ENCODE measurements at places on chromosomes 4 and X.

DNA sequence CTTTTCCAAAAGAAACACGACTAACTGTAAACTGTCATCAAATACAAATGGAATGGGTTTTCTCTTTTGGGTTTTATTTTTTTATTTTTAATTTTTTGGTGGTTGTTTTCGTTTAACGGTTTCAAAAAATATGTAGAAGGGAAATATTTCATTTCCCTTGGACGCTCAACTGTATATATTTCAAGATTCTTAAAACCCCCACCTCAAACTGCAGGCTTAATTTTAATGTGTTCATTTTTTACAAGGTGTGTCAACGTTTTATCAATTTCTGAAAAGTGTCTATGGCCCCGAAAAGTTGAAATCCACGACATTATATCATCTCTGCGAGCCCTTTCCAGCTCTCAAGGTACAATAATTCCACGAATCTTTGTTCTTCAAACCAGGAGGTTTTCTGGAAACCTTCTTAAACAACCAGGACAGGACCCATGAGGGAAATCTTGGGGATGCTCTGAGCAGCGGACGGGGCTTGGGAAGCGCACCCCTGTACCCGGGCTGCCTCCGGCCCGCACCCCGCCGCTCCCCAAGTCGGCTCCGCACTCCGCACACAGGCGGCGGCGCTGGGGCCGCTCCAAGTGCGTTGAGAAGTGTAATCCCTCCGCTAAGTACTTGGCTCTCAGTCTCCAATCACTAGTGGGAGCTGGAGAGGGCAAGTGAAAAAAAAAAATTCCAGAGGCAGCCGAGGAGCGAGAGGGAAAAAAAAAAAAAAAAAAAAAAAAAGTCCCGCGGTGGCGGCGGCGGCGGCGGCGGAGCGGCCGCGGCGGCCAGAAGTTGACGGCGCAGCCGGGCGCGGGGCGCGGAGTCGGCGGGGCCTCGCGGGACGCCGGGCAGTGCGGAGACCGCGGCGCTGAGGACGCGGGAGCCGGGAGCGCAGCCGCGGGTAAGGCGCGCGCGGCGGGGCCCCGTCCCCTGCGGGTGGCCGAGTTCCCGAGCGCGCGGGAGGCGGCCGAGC, at the start of gene BMPR1B:
TSS of gene BMPR1B (plus strand) at position 764 of the 949 bp plus-strand sequence. CDS start 346,470 bp downstream, outside the sequence.
- DNase-seq = no peak

DNA sequence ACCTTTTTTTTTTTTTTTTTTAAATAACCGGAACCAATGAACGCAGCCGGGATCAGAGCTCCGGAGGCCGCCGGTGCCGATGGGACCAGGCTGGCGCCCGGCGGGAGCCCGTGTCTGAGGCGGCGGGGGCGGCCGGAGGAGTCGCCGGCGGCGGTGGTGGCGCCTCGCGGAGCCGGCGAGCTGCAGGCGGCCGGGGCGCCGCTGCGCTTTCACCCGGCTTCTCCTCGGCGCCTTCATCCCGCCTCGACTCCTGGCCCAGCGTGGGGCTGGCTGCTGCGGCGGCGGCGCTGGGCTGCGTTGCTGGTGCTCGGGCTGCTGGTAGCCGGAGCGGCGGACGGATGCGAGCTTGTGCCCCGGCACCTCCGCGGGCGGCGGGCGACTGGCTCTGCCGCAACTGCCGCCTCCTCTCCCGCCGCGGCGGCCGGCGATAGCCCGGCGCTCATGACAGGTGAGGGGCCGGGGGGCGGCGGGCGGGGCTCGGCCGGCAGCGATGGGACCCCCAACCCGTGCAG, 337 bp downstream of the STIM2 start:
- DNase-seq = peak; percentile 46

GRCh38 chr4:44446801-44447562, 1.6 kb downstream of the KCTD8 start:
- no peak for DNase-seq

DNA sequence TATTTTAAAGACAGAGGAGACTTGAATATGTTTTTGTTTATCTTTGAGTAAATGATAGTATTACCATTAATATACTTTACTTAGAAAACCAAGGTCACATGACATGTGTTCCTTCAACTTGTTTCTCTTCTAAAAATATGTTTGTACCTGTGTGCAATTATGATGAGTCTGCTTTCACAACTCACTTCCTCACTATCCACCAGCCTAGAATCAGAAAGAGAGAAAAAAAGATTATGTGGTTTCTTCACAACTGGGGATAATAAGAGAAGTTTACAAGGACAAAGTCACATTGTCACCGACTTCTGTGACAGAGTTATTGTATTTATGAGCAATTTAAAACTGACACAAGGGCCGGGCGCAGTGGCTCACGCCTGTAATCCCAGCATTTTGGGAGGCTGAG, 1112.1 kb downstream of the RPA4 start:
- DNase-seq = no peak

GRCh38 chr4:146477054-146477453, 44.7 kb downstream of the SLC10A7 start:
- no peak for DNase-seq

DNA sequence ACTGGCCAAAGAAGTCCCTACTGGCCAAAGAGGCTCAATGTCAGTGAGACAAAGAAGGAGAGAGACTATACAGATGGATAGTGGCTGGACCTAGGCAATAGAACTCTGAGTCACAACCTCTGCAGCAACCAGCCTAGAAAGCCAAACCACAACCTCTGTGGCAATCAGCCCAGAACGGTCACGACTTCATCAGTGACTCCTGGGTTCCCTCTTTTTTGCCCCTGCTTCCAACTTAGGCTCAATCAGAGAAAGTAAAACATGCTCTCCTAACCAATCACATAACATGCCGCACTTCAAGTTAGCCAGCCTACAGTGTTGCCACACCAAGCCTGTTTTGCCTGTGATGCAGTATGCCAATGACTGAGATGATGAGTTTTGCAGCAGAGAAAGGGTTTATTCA, 203.4 kb downstream of the ANAPC10 start:
- DNase-seq = no peak

DNA sequence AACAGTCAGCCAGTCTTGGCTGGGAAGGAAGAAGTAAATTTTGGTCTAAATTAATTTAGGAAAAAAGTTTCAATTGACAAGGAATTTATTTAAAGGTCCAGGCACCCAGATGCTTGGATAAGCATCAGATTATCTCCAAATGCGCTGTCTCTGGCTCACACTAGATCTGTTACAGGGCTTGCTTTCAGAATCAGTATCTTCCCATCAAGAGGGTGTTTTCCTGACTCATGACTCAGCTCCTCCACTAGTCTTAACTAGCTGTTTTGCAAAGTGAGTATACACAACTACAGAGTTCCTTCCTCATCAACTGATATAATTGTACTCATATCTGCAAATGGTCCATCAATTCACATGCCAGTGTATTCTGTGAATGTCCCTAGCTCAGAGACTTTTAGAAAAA, 482.1 kb upstream of the CPEB2 start:
- DNase-seq = no peak

DNA sequence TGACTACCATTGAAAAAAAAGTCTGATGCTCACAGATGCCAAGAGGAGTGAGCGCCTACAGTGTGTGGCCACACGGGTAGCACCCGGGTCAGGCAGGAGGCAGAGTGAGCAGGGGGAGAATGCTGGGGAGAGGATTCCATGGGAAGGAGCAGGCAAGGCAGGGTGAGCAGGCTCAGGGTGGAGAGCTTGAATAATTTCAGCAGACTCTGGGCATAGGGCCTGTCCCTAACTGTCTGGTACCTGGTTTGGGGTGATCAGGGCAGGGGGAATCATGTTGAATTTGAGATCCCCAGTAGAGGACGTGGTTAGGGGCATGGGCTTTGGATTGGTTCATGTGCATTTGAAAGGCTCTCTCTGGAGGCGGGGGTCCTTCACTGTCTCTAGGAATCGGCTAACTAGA, 51.2 kb upstream of the TLR3 start:
- DNase-seq = no peak

DNA sequence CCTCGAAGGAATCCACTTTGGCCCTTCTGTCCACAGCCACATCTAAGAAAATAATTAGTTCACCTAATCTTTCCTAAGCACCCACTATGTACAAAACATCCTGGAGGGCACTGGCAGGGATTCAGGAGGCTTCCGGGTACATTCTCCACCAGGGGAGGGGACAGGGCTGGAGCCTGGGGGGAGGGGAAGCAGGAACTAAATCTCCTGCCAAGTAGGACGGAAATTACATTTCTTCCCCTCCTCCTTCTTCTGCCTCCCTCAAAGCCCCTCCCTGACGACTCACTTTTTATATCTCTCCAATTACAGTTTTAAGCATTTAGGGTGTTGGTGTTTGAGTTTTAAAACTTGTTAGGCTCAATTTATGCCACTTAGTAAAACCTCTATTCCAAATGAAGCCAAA, 203.1 kb downstream of the BCOR start:
- no peak for DNase-seq

DNA sequence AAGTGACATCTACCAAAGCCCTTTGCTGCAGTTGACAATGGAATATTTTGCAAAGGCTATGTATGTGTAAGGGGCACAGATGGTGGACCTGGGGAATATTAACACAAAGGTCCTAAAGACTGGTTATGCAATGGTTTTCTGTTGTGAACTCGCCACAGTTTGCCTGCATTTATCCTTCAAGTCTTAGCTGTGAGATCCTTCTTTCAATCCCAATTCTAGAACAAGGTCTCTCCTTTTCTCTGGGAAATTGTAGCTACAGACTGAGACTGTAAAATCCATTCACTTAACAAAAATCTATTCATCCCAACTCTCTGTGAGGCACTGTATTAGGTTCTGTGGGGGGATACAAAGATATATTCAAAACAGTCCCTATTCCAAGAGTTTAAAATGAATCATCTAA, 250.4 kb downstream of the GPM6A start:
- no peak for DNase-seq

- no peak for DNase-seq
These were observed 3.3 kb upstream of the ERAS start for GRCh38 chrX:48823053-48823452.

All from activated CD4-positive, alpha-beta T cell treated with anti-CD3 and anti-CD28 coated beads for 4 hours (primary cell).